Vagina (tissue), 2 donors: ENCODE measurements at places on chromosomes 13 and 19.

DNA sequence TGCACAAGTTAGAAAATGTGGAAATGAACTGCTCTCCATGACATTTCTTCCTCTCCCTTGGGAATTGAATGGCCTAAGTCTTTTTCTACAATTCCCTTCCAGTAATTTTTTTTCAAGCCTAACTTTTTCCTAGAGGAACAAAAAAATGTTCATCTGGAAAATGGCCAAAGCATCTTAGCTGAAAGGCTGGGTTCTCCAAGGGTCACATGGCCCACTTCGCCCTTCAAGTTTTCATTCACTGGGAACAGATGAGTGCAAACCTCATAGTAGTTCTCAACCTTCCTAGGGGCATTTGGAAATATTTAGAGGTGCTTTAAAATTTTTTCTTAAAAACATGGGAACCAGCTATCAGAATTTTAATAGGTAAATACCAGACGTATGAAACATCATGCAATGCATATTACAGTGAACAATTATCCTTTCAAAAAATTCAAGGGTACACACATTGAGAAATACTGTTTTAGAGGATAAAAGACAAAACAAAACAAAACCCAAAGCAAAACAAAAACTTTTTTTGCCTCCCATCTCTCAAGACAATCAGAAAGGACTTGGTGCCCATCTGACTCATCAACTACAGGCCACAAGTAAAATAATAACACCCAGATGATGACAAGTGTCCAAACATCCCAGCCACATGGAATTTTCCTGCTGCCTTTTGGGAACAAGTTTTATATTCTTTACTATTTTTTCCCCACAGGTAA, 208.8 kb downstream of the SLITRK6 start:
- no peak for DNase-seq

DNA sequence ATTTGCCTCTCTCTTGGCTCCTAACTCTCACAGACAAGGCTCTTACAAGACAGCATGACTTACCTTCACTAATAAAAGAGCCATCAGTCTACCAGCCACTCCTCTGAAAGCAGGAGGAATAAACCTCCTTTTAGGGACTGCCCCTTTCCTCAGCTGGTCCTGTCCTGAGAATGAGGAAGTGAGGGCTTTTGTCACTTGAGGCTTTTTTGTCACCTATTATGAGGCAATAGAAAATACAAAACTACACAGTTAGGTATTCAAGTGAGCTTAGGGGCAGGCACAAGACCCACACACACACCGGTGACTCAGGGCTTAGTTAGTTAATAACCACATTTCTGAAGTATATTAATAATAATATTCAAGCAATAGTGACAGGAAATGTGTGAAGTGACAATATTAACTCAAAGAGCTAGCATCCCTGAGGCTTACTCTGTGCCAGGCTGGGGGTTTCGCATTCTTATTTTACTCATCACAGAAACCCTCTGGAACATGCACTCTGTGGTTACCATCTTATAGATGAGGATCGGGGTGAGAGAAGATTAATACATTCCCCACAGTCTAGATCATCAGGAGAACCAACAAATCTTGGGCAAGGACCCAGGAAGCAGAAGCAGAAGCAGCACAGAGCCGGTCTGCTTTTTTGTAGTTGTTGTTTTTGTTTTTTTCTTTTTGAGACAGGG, 379.9 kb downstream of the LIG4 start:
- DNase-seq: no peak

GRCh38 chr19:6059988-6060599, 50.2 kb downstream of the RFX2 start:
- peak; percentile 69 for DNase-seq

GRCh38 chr13:21147827-21148226, 28.5 kb downstream of the SKA3 start:
- DNase-seq: no peak

DNA sequence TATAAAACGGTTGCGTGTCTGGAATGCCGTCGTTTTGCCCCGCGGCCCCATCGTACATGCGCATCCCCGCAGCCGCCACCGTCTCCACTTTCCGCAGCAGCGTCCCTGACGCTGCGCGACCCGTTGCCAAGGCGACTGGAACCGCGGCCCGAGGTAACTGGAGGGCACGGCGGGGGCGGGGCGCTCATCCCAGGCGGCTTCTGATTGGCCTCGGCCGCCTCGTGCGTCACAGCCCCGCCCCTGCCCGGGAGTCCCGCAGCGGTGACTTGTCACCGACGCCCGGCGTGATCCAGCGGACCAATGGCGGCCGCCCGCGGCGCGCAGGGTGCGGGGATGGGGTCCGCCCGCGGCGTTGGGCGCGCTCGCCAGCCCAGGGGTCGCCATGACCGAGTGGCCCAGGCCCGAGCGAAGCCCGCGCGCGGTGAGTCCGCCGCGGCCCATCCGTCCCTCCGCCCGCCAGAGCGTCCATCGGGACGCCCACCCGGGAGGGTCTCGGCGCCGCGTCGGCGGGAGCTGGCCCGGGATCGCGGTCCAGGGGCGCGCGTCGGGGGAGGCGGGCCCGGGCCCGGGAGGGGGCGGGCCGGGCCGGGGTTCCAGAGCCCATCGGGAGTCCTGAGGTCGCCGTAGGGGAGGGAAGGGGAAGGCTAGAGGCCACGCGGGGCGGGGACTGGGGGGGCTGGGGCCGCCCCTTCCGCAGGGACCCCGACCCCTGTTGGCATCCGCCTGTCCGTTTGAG, at the start of gene ZSCAN1:
Gene ZSCAN1 (plus strand): TSS at position 285 of the 736 bp plus-strand sequence. CDS start 3,812 bp downstream, outside the sequence.
- no peak for DNase-seq

- no peak for DNase-seq
Measured at GRCh38 chr13:109436055-109436622, 350.2 kb downstream of the IRS2 start.

DNA sequence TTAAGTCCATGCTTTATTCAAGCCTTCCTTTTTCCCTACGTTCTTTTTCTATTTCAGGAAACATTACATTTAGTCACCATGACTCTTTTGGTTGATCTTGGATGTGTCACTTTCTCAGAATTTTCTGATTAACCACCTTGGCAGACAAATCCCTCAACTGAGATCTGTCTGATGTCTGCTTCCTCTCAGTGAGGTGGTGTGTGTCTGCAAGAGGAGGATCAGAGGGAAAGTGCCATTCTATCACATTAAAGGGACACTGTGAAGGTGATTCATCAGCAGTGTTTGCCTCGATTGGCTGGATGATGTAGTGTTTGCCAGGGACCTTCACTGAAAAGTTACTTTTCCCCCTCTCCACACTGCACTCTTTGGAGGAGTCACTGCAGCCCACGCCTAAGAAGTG, 3.0 kb upstream of the CCNP start:
- DNase-seq: no peak
